ENCODE measurements at places on chromosomes 16 and 17.

- H3K27ac ChIP-seq: no peak overlapping the region
- H3K27me3 ChIP-seq: peaks cover 5% of the 10 kb centered on the region
- no peaks in the 10 kb centered on the region for H3K36me3 ChIP-seq
- H3K4me3 ChIP-seq: no peak overlapping the region
Observed at GRCh38 chr16:54627616-54628015, 303.0 kb upstream of the IRX5 start.

- DNase-seq: no peak
- H3K36me3 ChIP-seq: peaks cover 2% of the 10 kb centered on the region
- H3K27ac ChIP-seq: no peak overlapping the region
- no peaks in the 10 kb centered on the region for H3K27me3 ChIP-seq
Observed at GRCh38 chr17:3647769-3648555, 11.4 kb downstream of the CTNS start.

DNA sequence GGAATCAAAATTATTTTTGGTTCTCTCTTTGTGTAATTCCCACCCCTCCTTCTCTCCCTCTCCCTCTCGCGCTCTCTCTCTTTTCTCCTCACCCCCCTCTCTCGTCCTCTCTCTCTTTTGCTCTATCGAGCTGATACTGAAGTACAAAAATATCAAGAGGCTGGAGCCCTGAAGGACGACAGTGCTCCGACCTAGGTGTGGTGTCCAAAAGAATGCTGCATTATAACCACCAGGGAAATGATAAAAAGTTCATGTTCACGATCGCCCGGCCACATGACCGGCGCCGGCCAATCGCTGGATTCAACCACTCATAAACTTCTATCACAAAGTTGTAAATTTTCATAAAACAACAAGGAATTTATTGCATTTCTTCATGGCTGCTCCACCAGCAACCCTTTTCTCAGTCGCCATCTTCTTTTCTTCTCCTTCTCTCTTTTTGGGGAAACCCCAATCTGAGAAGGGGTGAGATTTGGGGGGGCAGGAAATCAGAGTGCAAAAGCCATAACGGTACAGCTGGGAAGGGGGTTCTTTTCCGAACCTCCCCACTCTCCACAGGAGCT is at the start of gene HOXB6:
Gene HOXB6, minus strand, starts transcription at position 217 of the 560 bp plus-strand sequence. CDS start 6,836 bp downstream, outside the sequence.
- H3K27ac ChIP-seq: peak within 1 kb of the TSS; percentile 27
- peaks cover 15% of the 10 kb centered on the region for H3K4me1 ChIP-seq
- H3K27me3 ChIP-seq: peaks cover 95% of the 10 kb centered on the region
- peak within 1 kb of the TSS; percentile 64 for H3K4me3 ChIP-seq
- peaks cover 8% of the 10 kb centered on the region for H3K36me3 ChIP-seq
- DNase-seq: no peak

GRCh38 chr16:89422527-89422904 is 67.8 kb downstream of the ANKRD11 start:
- peaks cover 56% of the 10 kb centered on the region for H3K4me1 ChIP-seq
- H3K27me3 ChIP-seq: no peaks in the 10 kb centered on the region
- H3K27ac ChIP-seq: peak overlapping the region; percentile 92
- no peak for DNase-seq

DNA sequence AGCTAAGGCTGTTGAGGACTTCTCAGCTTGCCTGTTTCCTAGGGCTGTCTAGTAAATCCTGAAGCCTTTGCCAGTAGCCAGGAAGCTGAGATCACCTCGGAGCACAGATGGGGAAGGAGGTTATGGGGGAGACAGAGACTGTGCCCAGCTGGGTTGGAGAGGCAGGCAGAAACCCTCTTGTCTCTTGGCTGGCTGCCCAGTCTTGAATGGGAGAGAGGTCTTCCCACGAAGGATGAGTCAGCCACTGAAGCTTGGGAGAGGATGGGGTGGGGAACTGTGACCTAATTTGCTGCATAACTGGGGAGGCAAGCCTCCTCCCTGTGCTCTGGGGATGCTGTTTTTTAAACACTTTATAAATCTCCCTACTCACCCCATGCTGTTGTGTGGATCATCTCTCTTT is 69.8 kb downstream of the SHISA9 start:
- H3K4me3 ChIP-seq: no peak overlapping the region
- no peaks in the 10 kb centered on the region for H3K27me3 ChIP-seq
- H3K36me3 ChIP-seq: no peaks in the 10 kb centered on the region
- H3K4me1 ChIP-seq: no peaks in the 10 kb centered on the region
- DNase-seq: no peak

GRCh38 chr16:56345406-56346050 is 79.8 kb downstream of the AMFR start:
- DNase-seq: no peak
- H3K36me3 ChIP-seq: peaks cover 2% of the 10 kb centered on the region
- H3K4me1 ChIP-seq: no peaks in the 10 kb centered on the region

GRCh38 chr16:22848451-22848850 is 34.5 kb downstream of the HS3ST2 start:
- H3K36me3 ChIP-seq: peaks cover 3% of the 10 kb centered on the region
- DNase-seq: no peak
- peaks cover 75% of the 10 kb centered on the region for H3K27me3 ChIP-seq
- H3K4me3 ChIP-seq: no peak overlapping the region
- no peaks in the 10 kb centered on the region for H3K4me1 ChIP-seq

Measured in T-helper 17 cell (primary cell).